ENCODE measurements at places on chromosomes 5 and 9.

GRCh38 chr9:77910194-77910621, 121.4 kb downstream of the GNAQ start:
- DNase-seq = no peak

DNA sequence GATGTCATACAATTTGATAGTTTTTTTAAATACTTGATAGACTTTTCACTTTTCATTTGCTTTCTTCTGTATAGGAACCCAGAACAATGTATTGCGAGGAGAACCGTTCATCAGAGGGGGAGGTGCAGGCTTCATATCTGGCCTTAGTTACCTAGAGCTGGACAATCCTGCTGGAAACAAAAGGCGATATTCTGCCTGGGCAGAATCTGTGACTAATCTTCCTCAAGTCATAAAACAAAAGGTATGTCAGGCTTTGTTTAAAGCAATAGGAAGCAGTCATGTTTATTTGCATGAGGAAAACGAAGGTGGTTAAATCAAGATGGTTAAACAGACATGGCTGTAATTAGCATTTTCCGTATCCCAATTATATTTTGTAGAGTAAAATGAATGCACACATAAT, 46.0 kb downstream of the C7 start:
- no peak for DNase-seq

DNA sequence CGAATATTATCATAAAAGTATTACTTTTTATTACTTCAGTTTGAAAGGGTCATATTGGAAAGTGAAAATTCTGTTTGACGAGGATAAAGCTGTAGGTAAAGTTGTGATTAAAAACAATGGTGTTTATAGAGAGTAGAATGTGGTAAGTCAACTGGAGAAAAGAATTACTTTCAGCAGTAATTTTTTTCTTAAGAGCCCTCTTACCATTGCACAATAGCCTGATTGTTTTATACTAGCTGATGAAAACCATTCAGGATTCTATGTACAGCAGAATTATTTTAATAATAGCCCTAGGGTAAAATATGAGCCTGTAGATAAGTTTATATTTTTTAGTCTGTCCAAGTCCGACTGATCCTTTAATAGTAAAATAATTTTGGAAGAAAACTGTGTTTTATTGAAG, 16.6 kb downstream of the CDC42SE2 start:
- DNase-seq = no peak

GRCh38 chr9:20307621-20308020, 314.7 kb downstream of the MLLT3 start:
- DNase-seq = no peak

DNA sequence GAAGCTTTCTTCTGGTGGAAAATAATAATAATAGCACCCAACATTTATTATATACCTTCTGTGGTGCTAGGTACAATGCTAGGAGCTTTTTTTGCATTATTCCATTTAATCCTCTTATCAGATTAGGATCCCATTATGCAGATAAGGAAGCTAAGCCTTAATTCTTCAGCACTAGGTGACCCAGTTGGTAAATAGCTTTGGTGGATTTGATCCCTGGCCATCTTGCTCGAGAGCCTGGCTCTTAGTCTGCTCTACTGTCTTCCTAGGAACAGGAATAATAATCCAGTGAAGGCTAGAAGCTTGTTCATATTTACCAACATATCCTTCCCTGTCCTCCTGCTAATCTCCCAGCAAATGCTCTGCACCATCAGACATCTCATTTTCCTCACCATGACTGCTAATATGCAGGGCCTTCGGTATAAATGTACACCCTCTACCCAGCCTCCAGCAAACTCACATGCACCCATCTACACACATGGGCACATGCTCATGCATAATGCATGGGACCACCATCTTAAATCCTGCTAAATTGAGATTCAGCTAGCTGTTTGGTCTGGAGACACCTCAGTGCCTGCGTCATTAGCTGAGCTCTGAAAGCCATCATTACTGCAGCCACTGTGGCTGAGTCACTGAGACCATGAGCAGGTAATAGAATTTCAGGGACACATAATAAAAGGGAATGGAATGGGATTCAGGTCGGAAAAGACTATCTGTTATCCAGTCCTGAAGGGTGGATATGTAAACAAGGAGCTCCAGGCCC, 87.5 kb downstream of the TRIM32 start:
- DNase-seq = no peak

GRCh38 chr5:149654231-149654630, 72.9 kb downstream of the ARHGEF37 start:
- DNase-seq = no peak

- no peak for DNase-seq
Observed at GRCh38 chr5:963310-963672, 45.3 kb upstream of the NKD2 start.

DNA sequence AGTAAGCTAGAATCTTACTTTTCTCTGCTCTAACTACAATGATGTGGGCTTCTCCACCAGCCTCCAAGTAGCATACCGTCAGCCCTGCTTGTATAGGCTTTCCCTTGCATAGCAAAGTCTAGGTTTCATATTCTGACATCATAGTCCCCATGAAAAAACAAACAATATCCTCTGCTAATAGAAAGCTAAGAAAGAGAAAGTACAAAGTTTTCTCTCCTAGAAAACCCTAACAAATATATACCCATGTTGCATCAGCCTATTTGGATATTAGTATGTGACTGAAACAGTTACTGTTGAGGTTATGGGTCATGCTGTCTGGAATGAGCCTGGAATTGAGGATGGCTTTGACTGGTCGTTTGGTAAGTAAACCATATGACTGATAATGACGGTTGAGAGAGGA, 1696.0 kb downstream of the MAT2B start:
- no peak for DNase-seq

DNA sequence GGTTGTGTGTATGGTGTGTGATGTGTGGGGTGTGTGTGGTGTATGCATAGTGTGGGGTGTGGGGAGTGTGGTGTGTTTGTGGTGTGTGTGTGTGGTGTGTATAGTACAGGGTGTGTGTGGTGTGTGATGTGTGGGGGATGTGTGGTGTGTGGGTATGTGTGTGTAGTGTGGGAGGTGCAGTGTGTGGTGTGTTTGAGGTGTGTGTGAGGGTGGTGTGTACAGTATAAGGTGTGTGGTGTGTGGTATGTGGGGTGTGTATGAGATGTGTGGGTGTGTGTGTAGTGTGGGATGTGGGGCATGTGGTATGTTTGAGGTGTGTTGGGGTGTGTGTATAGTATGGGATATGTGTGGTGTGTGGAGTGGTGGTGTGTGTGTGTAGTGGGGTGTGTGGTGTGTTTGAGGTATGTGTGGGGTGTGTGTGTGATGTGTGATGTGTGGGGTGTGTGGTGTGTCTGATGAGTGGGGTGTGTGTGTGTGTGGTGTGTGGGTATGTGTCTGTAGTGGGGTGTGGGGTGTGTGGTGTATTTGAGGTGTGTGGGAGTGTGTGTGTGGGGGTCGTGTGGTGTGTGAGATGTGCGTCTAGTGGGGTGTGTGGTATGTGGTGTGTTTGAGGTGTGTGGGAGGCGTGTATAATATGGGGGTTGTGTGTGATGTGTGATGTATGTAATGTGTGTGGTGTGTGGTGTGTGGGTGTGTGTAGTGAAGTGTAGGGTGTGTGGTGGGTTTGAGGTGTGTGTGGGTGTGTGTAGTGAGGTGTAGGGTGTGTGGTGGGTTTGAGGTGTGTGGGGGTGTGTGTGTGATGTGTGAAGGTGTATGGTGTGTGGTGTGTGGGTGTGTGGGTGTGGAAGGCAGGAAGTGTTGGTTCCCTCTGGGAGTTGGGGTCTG, 8.6 kb downstream of the ECSCR start:
- no peak for DNase-seq

DNA sequence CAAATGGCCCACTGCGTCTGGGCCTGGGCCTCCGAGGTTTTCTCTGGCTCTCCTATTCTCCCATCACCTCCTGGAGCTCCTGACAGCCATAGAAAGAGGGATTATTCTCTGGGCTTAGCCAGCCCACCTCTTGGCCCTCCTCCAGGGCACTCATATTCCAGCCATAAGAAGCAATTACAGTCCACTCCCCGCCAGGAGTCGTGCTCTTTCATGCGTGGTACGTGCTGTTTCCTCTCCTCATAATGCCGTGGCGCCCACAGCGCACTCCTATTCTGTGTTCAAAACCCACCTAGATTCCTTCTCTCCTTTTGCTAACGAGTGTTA, 240.8 kb upstream of the ZNF462 start:
- peak; percentile 58 for DNase-seq

GRCh38 chr5:952597-953271, 55.9 kb upstream of the NKD2 start:
- DNase-seq = no peak

DNA sequence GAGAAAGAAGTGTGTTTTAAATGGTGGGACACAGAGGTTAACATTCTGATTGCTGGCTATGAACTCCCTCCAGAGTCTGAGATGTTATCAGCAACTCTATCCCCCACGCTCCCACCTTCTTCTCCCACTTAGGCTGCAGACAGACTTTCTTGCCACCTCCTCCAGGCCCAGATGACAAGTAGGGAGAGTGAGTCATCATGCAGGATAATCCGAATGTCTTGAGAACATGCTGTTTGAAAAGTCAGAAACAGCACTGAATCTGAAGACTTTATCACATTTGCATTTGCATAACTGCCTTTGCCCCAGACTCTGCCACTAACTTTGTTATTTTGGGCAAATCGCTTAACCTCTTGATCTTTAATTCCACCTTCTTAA, 139.8 kb downstream of the ESM1 start:
- no peak for DNase-seq

- DNase-seq = no peak
Observed at GRCh38 chr9:135324329-135324728, 155.3 kb upstream of the PPP1R26 start.

DNA sequence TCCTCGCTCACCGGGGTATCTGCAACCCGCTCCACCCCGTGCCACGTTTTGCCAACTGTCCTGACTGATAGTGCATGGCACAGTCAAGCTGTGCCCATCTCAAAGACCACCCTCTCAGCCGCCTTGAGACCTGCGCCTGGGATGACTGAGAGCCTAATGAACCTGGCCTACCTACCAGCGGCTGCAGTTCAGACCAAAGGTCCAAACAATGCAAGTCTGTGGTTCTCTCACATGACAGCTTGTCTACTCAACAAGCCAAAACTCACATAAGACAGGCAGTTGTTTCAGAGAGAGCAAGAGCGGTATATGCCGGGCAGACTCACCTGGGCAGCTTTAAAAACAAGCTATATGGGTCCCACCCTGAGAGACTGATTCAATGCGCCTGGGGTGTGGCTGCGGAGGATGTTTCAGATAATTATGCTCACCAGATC, 70.5 kb downstream of the EPB41L4B start:
- no peak for DNase-seq

DNA sequence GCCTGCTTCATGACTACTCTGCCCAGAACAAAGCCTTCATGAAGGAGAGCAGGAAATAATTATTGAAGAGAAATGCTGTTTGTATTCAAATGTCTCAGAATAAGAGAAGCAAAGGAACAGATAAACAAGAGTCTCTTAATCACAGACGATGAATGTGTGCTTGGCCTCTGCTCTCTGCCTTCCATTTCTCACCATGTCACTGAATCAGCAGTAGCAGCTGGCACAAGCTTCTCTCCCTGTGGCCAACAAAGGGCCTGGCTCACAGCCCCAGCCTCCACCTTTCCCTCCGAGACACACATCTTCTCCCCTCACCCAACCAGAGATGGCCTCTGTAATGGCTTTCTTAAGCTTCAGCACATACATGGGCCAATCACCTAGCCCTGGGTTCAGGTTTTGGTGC, 128.1 kb upstream of the SLIT3 start:
- DNase-seq = no peak

DNA sequence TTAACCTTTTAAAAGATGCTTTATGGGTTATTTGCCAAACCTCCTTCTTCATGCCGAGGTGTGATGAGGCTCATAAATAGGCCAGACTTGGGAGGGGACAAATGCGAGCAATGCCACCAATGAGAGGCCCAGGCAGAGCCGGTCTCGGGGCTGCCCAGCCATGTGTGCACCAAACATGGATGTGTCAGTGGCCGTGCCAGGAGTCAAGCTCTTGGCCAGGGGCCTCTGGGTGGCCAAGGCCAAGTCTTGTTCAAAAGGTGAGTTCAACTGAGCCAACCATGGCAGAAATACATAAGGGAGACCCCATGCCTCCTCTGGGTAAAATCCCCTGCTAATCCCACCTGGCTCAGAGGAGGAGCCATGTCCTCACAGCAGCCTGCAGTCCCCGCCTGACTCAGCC, 10.9 kb upstream of the LCN15 start:
- no peak for DNase-seq

GRCh38 chr5:43034591-43034968, 5.5 kb downstream of the ANXA2R start:
- DNase-seq = no peak

DNA sequence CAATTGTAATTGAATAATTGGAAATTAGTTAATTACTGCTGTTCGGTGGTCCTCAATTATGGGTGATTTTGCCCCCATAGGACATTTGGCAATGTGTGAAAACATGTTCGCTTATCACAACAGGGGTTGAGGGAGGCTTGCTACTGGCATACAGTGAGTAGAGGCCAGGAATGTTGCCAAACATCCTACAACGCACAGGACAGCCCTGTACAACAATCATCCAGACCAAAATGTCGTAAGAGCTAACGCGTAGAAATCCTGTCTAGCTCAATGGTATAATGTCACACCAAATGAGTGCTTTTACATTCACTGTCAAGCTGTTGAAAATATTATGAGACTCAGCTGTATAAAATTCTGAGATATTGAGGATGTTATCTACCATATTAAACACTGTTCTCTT, 464.4 kb upstream of the TUSC1 start:
- no peak for DNase-seq

- DNase-seq = no peak
Observed at GRCh38 chr5:155726267-155726666, 600.7 kb upstream of the SGCD start.

- no peak for DNase-seq
Observed at GRCh38 chr9:92176068-92176799, 61.0 kb upstream of the SPTLC1 start.

DNA sequence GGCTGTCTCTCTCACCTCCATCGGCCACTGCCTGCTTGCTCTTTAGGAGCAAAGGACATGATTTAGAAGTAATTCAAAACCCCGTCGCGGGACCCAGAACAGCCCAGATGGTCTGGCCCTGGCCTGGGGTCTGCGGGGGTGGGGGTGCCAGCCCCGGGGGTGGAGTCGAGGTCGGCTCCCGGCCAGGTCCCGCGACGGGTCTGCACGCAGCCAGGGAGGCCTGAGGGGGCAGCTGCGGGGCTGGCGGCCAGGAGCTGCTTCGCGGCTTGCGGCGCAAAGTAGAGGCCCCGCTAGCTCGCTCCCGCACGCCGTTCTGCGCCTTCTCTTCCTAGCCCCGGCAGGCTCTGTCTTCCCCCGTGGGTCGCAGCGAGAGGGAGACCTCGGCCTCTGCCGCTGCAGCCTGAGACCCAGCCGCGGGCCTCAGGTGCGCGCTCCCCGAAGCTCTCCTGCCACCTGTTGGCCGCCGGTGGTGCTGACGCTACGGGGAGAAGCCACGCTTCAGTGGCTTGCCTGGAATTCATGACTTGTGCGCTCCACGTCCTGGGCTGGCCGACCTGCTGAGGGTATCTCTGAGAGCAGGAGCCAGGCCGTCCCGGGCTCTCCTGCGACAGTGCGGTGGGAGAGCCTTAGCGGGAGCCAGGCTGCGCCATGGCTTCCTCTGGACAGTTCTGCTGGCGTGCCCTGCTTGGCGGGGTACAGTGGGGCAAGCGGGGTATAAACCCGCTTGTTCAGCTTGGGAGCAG, 157.2 kb upstream of the PITX1 start:
- peak; percentile 90 for DNase-seq

- no peak for DNase-seq
Observed at GRCh38 chr9:98445576-98445975, 190.1 kb upstream of the TBC1D2 start.

Data from left hindlimb (tissue), 1 donor.